ENCODE measurements at places on chromosomes 5 and 9. TPM values are rescaled to one million over a fixed set of nuclear protein-coding genes. Genes with fewer than 3 reads are reported as not detected.

GRCh38 chr9:89375191-89375760 is 57.0 kb downstream of the SECISBP2 start:
- DNase-seq = no peak

DNA sequence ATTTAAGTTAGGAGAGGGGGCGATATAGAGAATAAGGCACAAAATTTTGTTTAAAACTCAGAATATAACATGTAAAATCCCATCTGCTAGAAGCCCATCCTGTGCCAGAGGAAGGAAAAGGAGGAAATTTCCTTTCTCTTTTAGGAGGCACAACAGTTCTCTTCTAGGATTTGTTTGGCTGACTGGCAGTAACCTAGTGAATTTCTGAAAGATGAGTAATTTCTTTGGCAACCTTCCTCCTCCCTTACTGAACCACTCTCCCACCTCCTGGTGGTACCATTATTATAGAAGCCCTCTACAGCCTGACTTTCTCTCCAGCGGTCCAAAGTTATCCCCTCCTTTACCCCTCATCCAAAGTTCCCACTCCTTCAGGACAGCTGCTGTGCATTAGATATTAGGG is 18.3 kb downstream of the MOCS2 start:
- DNase-seq = no peak

DNA sequence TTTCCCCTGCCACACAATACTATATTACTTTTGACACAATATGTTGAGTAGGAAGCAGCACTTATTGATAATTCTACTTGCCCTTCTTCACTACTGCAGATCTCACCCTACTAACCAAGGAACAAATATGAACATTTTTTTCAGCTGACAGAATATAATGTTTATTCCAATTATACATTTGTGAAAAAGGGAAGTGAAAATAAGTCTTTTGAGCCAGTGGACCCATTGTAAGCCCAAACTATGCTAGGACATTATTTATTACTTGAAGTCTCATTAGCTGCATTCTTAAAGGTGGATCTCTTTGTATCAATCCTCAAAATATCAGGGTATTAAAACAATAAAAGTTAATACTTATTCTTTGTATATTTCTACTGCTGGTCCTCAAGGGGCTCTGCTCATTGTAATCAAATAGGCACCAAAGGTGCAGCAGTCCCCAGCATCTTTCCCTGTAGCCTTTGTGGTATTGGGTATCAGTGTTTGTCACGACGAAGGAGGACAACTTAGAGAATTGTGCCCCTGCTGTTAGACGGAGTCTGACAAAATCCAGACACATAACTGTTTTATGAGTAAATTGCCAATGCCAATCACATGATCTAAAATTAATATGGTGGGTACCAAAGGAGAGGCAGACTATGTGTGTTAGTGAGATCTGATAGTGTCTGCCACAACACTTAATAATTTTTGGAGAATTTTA is 453.5 kb upstream of the CDH9 start:
- DNase-seq = no peak

DNA sequence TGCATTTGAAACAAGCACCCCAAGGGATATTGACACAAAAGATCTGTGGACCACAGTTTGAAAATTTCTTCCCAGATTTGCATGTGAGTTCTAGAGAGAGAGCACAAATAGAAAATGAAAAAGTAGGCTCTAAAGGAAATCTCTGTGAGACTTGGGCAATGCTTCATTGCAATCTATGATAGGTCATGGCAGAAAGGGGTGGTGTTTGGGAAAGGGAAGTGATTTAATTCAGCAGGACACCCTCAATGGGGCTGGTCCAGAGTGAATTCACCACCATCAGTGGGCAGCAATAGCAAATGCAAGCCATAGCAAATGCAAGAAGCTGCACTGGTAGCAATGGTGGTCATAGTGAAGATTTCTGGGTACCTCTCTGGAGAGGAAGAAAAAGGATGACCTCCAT is 58.1 kb downstream of the ANKRD55 start:
- DNase-seq = no peak

DNA sequence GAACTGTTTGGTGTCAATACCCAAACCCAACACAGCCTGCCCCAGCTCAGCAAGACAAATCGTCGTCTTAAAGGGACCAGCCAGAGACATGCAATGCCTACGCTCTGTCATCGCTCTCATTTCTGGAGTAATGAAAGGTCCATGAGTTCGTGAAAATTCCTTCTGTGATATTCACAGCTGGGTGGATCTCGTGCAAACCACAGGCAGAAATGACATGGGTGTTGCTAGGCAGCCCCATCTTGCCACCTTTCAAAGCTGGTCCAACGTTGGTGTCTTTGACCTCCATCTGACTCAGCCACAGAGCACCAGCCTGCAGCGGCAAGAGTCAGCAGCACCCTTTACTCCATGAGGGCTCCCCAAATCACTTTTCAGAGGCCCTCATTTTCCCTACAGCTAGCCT is 215.3 kb downstream of the SLIT3 start:
- DNase-seq = no peak

DNA sequence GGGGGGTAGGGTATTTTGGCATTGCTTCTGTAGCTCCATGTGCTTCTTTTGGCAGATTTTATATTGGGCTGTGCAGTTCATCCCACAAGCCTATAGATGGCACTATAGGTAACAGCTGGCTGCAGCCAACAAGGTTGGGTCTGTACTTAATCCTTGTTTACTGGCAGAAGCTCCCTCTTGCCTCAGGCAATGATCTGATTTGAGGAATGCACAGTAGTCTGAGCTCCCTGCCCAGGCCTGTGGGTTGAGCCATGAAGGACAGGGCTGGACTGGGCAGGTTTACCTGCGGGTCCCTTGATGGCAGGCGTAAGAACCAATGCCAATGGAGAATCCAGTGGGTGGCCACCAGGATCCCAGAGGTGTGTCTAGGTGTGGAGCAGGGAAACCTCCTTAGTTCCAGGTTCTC is 11.7 kb upstream of the OR1J2 start:
- no peak for DNase-seq

- DNase-seq = no peak
These were observed 48.7 kb downstream of the PCSK1 start for GRCh38 chr5:96384353-96384752.

GRCh38 chr9:3608011-3608410 is 82.2 kb upstream of the RFX3 start:
- no peak for DNase-seq

DNA sequence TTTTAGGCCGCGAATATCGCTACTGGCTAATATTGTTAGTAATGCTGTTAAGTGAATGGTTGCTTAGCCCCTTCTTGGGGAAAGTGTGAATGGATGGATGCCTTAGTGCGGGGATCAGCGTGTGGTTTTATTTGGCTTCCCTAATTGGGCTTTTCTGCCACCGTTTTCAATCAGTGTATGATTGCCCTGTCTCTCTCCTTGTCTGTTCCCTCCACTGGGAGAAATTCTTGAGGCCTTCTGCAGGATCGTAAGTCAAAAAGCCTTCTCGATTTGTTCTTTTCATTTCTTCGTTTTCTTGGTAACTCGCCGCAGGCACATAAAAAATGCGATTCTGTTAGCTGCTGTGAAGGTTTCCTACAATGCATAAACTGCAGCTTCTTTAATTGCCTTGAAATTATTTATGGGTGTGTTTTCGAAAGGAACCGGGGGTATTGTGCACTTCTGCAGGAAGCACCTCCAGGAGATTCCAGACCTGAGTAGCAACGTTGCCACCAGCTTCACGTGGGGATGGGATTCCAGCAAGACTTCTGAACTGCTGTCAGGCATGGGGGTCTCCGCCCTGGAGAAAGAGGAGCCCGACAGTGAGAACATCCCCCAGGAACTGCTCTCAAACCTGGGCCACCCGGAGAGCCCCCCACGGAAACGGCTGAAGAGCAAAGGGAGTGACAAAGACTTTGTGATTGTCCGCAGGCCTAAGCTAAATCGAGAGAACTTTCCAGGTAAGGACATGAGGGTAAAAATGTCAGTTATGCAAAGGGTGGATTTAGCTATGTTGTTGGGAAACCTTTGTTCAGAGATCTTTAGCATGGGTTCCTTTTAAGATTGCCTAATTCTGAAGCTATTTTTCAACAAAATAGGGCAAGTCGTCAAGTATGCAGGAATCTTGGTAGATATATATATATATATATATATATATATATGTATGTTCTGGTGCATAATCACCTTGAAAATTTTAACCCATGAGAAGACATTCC is 700 bp downstream of the SKP2 start:
- DNase-seq = no peak

DNA sequence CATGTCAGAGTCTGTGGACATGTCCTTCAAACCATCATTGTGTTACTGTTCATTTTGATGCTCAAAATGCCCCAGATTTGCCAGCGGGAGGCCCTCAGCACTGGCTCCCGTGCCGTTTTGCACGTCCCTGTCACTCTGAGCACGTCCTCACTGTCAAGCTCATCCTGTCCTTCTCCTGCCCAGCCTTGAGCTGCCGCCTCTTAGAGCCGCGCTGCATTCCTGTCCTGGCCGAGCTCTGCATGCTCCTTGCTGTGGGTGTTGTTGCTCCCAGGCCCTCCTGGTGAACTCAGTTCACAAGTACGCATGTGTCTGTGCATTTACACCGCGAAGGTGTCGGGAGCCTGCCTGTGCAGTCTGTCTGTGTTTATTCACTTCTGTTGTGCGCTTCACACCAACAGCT is 62.2 kb downstream of the WNK2 start:
- DNase-seq = no peak

- no peak for DNase-seq
These were observed 61.4 kb upstream of the RANBP6 start for GRCh38 chr9:6076851-6077250.

GRCh38 chr5:10250806-10251276 is 761 bp downstream of the CCT5 start:
- no peak for DNase-seq

- no peak for DNase-seq
These were observed 12.2 kb downstream of the KLF9 start for GRCh38 chr9:70402213-70402612.

DNA sequence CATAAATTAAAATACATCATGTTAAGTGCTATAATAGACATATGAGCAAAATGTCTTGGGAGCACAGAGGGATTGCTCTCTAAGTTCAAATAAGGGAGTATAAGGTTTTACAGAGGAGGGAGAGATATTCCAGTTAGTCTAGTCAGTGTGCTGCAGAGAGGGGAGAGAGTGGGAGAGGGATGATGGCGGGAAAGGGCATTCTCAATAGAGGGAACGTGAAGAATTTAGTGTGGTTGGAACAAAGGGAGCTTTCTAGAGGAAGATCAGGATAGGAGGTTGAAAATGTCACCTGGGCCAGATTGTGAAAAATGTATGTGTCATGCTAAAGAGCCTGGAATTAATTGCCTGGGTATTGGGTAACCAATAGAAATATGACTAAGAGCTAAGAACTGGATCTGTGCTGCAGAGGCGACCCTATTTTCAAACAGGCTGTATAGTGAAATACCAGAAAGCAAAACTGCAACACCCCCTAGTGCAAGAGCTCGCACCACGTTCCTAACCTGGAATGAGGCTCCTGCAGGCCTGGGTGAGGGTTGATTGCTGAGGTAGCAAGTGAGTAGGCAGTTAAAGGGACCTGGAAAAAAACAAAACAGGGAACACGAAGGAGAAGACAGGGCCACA is 791.8 kb upstream of the C9orf72 start:
- DNase-seq = no peak

DNA sequence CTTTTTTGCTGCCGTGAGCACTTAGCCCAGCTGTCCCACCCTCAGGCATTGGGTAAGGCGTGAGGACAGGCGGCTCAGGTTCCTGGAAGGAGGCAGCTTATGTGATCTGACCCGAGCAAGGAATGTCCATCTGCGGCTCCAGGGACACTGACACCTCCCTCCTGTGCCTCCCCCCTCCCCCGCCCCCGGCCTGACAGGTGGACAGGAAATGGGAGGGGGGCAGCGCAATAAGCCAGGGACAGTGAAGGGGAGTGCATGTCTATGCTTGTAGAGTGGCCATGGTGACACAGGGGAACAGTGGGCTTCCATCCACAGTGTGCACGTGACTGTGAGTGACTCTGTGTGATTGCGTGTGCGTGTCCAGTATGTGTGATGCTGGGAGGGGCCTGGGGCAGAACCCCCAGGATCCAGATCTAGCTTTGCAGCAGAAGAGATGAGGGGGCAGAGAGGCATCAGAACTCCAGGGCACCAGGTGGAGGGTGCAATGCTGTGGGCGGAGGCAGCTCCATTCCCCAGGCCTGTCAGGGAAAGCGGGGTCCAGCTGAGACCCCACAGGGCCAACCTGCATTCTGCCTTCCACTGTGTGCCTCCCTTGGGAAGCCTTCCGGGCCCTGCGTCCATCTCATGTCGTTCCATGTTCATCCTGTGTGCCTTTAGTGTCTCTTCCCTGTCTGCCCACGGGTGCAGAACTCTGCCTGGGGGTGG is 30.5 kb downstream of the CNTFR start:
- no peak for DNase-seq

- DNase-seq = no peak
These were observed 270.3 kb upstream of the MAP3K1 start for GRCh38 chr5:56545016-56545415.

- no peak for DNase-seq
These were observed 30.5 kb downstream of the ZNF618 start for GRCh38 chr9:113906411-113907110.

DNA sequence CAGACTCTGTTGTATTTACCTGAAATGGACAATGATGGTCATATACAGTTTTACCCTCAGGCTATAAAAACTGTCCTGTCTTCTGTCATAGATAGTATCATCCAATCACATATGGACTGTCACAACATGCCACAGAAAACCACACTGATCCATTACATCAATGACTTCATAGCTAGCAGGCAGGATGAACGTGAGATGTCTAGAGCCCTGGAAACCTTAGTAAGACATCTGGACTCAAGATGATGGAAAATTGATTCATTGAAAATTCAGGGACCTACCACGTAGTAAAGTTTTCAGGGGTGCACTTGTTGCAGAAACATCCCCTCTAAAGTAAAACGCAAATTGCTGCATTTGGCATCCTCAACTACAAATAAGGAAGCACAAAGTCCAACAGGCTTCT is 284.4 kb upstream of the RGMB start:
- DNase-seq = no peak

- DNase-seq = no peak
These were observed 27.2 kb downstream of the ATP6V0E1 start for GRCh38 chr5:173010547-173011464.

GRCh38 chr9:125296843-125297372 is 35.3 kb downstream of the GAPVD1 start:
- DNase-seq = no peak

CDKN2B-AS1 gene
- total RNA-seq = not detected

PPWD1 gene
- total RNA-seq = 44.1 TPM

LYRM7 gene
- 15.1 TPM for total RNA-seq

LEAP2 gene
- 2.1 TPM for total RNA-seq

FOXD4L3 gene
- not detected for total RNA-seq

PRR7 gene
- total RNA-seq = 11.7 TPM

NTNG2 gene
- 1.4 TPM for total RNA-seq

ANKRA2 gene
- 7.4 TPM for total RNA-seq
